ENCODE measurements at places on chromosomes 13 and 19.

- no peak for DNase-seq
Observed at GRCh38 chr13:42946927-42947326, 45.1 kb downstream of the EPSTI1 start.

- no peak for DNase-seq
Observed at GRCh38 chr13:94181461-94182107, 297.9 kb downstream of the DCT start.

DNA sequence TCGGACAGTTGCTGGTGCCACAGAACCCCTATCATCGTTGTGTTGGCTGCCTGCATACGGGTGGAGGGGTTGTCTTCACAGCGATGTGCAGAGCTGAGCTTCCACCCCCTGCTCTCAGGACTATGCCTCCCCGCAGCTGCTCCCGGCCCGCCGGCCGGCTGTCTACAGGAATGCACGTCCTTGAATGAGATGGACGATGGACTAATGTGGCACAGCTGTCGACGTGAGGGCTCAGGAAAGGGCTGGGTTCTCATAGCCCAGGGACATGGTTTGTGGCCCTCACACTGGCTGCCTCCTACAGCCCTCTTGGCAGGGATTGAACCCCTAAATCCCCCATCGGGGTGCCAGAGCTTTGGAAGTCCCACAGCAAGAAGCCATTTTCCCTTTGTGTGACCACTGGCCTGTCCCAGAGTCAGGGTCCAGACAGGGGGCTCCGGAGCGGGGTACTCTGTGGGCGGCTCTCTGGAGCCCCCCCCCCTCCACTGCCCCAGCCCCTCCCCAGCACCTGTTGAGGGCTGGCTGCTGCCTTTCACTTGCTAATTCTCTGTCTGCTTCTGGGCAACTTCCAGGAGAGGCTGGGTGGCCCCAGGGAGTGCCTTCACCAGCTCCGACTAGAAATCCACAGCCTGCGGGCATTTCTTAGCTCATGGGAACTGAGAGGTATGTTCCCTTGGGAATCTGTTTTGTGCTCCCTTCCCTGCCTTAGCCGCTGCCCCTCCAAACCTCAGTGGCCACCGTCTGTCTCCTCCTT lies 40.2 kb downstream of the TSSK6 start:
- DNase-seq: no peak

GRCh38 chr19:6392221-6393073 lies 517 bp downstream of the GTF2F1 start:
- DNase-seq: no peak

DNA sequence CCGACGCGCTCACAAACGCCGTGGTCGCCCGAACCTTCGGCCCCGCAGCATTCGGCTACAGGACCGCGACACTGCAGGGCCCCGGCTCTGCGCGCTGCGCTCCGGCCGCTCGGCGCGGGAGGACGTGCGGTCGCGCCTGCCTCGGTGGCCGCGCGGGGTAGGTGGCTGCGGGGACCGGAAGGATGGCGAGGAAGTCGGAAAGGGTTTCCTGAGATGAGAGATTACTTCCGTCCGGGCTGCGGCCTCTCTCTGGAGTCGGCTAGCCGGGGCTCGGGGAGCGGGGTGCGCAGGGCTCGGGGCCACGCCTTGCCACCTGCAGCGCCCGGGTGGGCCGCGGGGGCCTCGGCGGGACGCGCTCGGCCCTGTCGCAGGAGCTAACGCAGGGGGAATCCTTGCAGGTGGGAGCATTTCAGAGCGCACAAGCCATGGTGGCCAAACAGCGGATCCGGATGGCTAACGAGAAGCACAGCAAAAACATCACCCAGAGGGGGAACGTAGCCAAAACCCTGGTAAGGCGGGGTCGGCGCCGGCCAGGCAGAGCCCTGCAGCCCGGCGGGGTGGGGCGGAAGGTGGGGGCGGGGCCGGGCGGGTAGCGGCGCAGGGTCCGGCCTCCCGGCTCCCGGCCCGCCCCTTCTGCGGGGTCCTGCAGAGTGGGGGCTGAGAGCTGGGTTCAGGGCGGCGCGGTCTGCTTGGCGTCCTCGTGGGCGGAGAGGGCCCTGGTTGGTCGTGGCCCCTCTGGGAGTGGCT lies at the start of gene SERP2:
Gene SERP2 (plus strand): TSS at position 224 of the 747 bp plus-strand sequence. CDS start 202 bp downstream, at position 426.
- no peak for DNase-seq

DNA sequence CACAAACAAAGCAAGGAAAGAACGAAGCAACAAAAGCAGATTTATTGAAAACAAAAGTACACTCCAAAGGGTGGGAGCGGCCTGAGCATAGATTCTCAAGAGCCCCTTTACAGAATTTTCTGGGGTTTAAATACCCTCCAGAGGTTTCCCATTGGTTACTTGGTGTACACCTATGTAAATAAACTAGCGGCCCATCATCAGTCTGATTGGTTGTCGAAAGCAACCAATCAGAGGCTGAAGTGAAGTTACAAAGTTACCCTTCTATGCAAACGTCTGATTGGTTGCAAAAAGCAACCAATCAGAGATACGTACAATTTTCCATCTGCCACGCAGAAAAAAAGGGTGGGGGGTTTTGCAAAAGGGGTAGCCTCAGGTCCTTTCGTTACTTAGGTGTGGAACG lies 96.3 kb upstream of the UBAC2 start:
- no peak for DNase-seq

GRCh38 chr19:28196961-28197360 lies 1016.0 kb downstream of the UQCRFS1 start:
- DNase-seq: no peak

Measured in retinal pigment epithelial cell (primary cell).